ENCODE measurements at places on chromosomes 6 and 20.

DNA sequence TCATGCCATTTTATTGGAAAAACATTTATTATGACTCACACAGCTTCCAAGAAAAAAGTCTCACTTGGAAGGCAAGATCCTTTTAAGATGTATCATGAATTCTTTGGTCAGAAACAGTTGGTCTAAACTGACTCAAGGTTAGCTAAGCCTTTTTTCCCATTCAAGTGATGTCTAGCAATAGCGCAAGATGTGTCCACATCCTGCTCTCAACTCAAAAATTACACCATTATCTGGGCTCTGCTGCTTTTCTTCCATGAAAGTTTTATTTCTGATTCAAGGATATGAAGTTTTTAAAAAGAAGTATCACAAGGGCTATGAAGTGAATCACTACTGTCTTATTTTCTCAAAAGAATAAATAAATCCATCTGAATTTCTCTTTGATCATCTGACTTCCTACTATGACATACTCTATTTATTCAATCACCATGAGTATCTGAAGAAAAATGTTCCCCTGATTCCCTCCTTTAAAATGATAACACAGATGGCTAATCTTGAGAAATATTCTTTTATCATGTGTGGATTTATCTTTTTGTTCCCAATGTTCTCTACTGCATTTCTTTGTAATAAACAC lies 139.2 kb downstream of the AHI1 start:
- DNase-seq: no peak

DNA sequence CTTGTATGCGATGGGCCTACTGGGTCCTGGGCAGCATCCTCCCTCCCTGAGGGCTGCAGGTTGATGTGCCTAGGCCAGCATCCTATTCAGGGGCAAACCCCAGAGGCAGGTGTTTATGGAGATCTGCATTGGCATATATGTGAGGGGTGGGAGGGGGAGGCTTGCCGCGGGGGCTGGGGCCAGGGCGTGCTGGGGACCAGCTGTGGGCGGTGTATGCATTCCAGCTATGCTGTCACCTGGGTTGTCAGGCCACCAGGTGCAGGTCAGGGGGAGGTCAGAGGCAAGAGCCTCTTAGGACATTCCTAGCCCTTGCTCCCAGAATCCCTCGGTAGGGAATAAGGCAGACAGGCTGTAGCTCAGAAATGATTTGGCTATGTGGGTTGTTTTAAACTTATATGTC lies 11.9 kb downstream of the FOXA2 start:
- no peak for DNase-seq

DNA sequence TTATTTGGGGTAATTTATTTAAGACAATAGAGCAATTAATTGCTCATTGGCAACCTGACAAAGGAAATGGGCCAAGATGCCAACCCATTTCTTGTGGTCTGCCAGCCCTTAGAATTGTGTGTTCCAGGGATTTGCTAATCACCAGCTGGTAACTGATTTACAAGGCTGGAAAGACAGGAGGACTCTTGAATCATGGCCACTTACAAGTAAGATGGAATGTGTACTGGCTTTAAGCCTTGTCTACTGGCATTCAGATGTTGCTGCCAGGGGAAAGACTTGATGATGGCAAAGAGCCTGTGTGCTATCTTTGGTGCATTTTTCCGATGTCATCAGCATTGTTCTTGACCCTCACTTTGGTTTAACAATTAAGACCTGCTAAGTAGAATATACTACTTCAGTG lies 91.0 kb downstream of the BCKDHB start:
- DNase-seq: no peak

DNA sequence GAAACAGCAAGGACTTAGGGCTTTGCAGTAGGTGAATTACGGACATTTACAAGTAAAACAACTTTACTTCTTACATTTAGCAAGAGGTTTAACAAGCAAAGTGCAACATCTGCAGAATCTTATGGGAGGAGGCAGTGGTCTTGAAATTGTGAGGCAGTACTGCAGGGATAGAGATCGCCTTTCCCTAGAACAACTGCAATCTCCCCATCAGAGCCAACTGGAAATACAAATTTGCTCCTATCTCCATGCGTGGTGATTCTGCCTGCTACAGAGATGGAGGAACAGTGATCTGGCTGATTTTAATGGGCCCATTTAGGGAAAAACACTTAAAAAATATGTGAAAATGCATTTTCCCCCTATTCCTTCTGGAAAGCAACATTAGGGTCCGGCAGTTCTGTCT lies 25.9 kb downstream of the GNAS start:
- no peak for DNase-seq

DNA sequence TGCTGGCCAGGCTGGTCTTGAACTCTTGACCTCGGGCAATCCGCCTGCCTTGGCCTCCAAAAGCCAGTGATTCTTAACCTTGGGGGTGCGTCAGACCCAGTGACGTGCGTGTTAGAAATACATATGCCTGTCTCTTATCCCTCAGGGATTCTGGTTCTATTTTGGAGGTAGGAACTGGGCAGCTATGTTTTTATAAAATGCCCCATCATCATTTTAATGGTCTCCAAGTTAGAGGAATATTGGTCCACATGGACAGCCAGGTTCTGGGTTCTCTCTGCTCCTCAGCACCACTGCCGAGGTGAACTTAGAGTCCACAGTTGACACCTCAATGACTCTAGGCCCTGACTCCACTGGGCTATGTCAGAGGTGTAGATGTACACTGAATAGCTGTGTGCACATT lies 352.7 kb downstream of the SMOC2 start:
- no peak for DNase-seq

GRCh38 chr20:1776681-1777475 lies 118.3 kb upstream of the SIRPA start:
- DNase-seq: no peak
